Glomerular endothelial cell (primary cell): ENCODE measurements at places on chromosomes 16 and 17. TPM values are rescaled to one million over a fixed set of nuclear protein-coding genes. Genes with fewer than 3 reads are reported as not detected.

DNA sequence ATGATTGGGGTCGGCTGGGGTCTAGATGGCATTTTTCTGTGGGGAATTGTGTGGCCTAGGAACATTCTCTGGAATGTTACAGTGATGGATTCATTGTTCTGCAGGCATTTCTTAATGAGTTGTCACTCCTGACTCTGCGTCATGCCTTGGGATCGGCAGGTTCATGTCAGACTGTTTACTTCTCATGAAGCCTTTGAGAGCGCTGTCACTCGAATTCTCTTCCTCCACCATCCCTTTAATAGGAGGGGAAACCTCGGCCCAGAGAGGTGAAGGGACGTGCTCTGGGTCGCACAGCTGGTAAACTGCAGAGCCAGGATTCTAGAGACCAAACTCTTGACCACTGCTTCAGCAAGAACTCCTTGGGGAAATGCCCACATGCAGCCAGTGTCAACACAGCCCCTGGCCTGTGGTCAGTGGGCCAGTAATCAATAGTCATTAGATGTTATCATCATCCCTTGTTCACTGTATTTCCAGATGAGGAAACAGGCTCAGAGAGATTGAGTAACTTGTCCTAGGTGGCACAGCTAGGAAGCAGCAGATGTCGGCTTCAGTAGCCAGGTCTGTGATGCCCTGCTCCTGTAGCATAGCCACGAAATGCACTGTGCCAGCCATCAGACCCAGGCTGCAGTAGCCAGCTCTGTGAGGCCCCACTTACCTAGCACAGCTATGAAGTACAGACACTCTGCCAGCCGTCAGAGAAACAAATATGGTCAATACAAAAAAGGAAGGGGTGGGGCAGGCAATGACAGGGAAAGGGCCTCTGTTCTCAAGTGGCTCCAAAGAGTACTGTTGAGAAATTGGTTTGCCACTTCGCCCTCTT, 259.0 kb downstream of the CPPED1 start:
- no peak for DNase-seq

Gene HOXB6
- total RNA-seq = 48.2 and 51.0 TPM in 2 replicates

DNA sequence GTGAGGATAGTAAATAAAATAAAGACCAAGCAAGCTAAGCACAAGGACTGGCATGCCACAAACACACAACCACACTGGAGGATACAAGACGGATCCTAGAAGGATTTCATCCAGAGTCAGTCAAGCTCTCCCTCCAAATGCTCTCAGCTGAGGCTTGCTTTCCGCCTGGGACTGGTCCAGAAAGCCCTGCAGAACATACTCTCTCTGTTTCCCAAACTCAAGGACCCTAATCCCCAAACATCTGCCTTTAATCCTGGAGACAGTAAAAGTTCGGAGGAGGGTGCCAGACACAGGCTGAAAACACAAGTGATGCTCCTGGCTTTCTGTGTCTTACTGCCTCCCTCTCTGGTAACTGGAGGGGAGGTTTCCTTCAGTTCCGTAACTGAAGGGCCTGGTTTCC, 5.3 kb upstream of the HSD11B2 start:
- no peak for DNase-seq

- DNase-seq = no peak
These were observed 848 bp downstream of the CES3 start for GRCh38 chr16:66961914-66962313.

DNA sequence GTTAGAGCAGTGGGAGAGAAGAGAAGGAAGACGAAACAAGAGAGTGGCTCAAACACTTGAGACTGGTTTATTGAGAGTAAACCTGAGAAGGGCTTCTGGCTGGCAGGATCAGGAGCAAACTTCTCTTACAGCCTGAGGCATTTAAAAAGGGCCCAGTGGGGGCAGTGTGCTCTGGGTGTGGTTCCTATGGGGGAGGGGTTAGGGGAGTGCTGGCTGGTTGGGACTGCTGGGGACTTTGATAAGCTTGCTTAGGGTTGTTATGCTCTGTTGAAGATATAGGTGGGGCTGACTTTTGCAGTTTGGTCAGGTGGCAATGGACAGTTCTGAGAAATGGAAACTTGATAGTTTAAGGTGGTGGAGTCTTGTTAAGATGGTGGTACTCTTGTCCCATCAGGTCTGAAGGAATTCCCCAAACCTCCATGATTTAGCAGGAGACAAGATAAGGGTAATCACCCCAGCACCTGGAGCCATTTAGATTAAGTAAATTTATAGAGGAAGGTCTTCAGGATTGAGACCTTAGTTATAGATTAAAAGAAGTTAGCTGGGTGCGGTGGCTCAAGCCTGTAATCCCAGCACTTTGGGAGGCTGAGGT, 79.3 kb downstream of the EMP2 start:
- DNase-seq = no peak

Gene CAVIN1
- total RNA-seq = 741 and 765 TPM in 2 replicates

GRCh38 chr17:80755650-80756405, 211.2 kb downstream of the RPTOR start:
- no peak for DNase-seq

- DNase-seq = no peak
These were observed 143.1 kb upstream of the KCNJ18 start for GRCh38 chr17:21549107-21549687.
